HT1080 (cell line): ENCODE measurements at places on chromosomes 7 and 10. TPM values are rescaled to one million over a fixed set of nuclear protein-coding genes. Genes with fewer than 3 reads are reported as not detected.

The HACD1 gene
- total RNA-seq, result 30.2 and 37.5 TPM in 2 replicates

The HIP1 gene
- 3.3 and 4.6 TPM in 2 replicates for total RNA-seq

The FAM131B gene
- total RNA-seq, result 4.7 and 7.0 TPM in 2 replicates

The CALHM3 gene
- total RNA-seq, result not detected in 2 replicates

- DNase-seq, result peak; percentile 85
These were observed 96.5 kb downstream of the PFKFB3 start for GRCh38 chr10:6299234-6299633.

GRCh38 chr10:9222917-9223316 is 1168.4 kb downstream of the GATA3 start:
- DNase-seq, result peak; percentile 23

The PPP1R17 gene
- total RNA-seq, result not detected in 2 replicates

The LIPK gene
- not detected in 2 replicates for total RNA-seq

GRCh38 chr7:121351682-121352081 is 22.9 kb downstream of the WNT16 start:
- DNase-seq, result no peak

- no peak for DNase-seq
These were observed 71.5 kb downstream of the PRPF18 start for GRCh38 chr10:13658264-13658663.
